ENCODE measurements at places on chromosomes 5 and 9. TPM values are rescaled to one million over a fixed set of nuclear protein-coding genes. Genes with fewer than 3 reads are reported as not detected.

GRCh38 chr5:173050791-173051190, 5.4 kb upstream of the CREBRF start:
- DNase-seq, result no peak
- H3K27ac ChIP-seq, result no peak overlapping the region
- peaks cover 2% of the 10 kb centered on the region for H3K4me1 ChIP-seq
- H3K36me3 ChIP-seq, result no peaks in the 10 kb centered on the region

GRCh38 chr5:136094913-136095641, 37.6 kb upstream of the SMAD5 start:
- no peak for DNase-seq
- H3K4me3 ChIP-seq, result no peak overlapping the region
- no peaks in the 10 kb centered on the region for H3K27me3 ChIP-seq
- no peaks in the 10 kb centered on the region for H3K36me3 ChIP-seq
- no peak overlapping the region for H3K27ac ChIP-seq
- H3K4me1 ChIP-seq, result peaks cover 21% of the 10 kb centered on the region

GRCh38 chr9:1354086-1354485, 303.9 kb downstream of the DMRT2 start:
- H3K27me3 ChIP-seq, result no peaks in the 10 kb centered on the region
- H3K4me1 ChIP-seq, result no peaks in the 10 kb centered on the region
- no peaks in the 10 kb centered on the region for H3K36me3 ChIP-seq
- DNase-seq, result no peak
- no peak overlapping the region for H3K27ac ChIP-seq

GRCh38 chr5:61030163-61030482, 85.1 kb downstream of the NDUFAF2 start:
- H3K4me3 ChIP-seq, result no peak overlapping the region
- H3K27ac ChIP-seq, result no peak overlapping the region
- H3K36me3 ChIP-seq, result no peaks in the 10 kb centered on the region
- H3K27me3 ChIP-seq, result no peaks in the 10 kb centered on the region

DNA sequence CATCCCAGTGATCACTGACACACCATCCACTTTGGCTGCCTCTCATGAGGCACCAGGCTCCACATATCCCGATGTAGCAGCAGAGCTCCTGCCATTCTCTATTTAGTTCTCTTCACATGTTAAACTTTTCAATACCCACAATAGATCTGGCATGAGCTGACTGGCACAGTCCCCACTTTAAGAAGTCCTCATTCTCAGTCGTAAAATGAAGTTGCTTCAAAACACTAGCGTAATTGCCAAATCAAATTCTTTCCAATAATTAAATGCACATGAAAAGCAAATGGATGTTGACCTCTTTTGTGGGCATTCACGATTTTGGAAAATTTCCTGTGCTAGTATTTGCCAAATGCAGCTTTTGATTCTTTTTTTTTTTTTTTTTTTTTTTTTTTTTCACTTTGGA, 32.4 kb downstream of the HAPLN1 start:
- no peaks in the 10 kb centered on the region for H3K36me3 ChIP-seq
- H3K4me1 ChIP-seq, result no peaks in the 10 kb centered on the region

GRCh38 chr9:127089631-127090081, 32.8 kb downstream of the ANGPTL2 start:
- H3K27ac ChIP-seq, result no peak overlapping the region
- H3K4me1 ChIP-seq, result no peaks in the 10 kb centered on the region

GRCh38 chr9:108838017-108838416, 17.8 kb downstream of the ACTL7B start:
- no peak overlapping the region for H3K4me3 ChIP-seq
- H3K27me3 ChIP-seq, result no peaks in the 10 kb centered on the region
- H3K4me1 ChIP-seq, result no peaks in the 10 kb centered on the region
- no peaks in the 10 kb centered on the region for H3K36me3 ChIP-seq

DNA sequence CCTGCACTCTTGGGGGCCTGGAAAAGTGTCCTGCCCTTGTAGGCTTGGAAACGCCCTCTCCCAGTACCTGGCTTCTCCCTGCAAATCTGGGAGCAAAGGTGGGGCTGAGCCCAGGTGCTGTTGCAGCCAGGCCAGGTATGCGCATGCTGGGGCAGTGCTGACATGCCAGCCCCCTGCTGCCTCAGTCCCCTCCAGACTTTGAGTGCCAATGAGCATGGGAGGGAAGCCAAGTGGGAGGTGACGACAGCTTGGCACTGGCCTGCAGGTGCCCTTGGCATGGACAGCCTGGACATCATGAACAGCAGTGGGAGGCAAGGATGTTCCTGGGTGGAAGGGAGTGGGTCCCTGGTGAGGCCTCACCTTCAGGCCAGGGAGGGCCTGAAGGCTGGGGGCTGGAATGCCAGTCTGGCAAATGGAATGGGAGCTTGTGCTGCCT, 1494.4 kb upstream of the NUDT12 start:
- DNase-seq, result no peak
- H3K27me3 ChIP-seq, result no peaks in the 10 kb centered on the region
- no peak overlapping the region for H3K27ac ChIP-seq

GRCh38 chr9:131399972-131400371, 6.1 kb downstream of the PRRC2B start:
- H3K27me3 ChIP-seq, result no peaks in the 10 kb centered on the region
- DNase-seq, result no peak
- H3K36me3 ChIP-seq, result no peaks in the 10 kb centered on the region

- H3K27me3 ChIP-seq, result no peaks in the 10 kb centered on the region
- no peak for DNase-seq
- no peaks in the 10 kb centered on the region for H3K36me3 ChIP-seq
These were observed 14.7 kb upstream of the PALM2AKAP2 start for GRCh38 chr9:109765278-109765677.

- no peaks in the 10 kb centered on the region for H3K36me3 ChIP-seq
- H3K27ac ChIP-seq, result peak overlapping the region; percentile 89
- peaks cover 55% of the 10 kb centered on the region for H3K4me1 ChIP-seq
These were observed 1.1 kb downstream of the ALDH1A1 start for GRCh38 chr9:72951520-72952380.

- H3K36me3 ChIP-seq, result no peaks in the 10 kb centered on the region
- no peaks in the 10 kb centered on the region for H3K4me1 ChIP-seq
- DNase-seq, result no peak
- no peak overlapping the region for H3K27ac ChIP-seq
- H3K27me3 ChIP-seq, result no peaks in the 10 kb centered on the region
These were observed 163.2 kb downstream of the MPDZ start for GRCh38 chr9:13116292-13116691.

GRCh38 chr9:137299938-137300337, 2.1 kb downstream of the NRARP start:
- DNase-seq, result peak; percentile 77
- peaks cover 79% of the 10 kb centered on the region for H3K4me1 ChIP-seq
- no peaks in the 10 kb centered on the region for H3K36me3 ChIP-seq
- no peak overlapping the region for H3K27ac ChIP-seq

- H3K27me3 ChIP-seq, result no peaks in the 10 kb centered on the region
- DNase-seq, result peak; percentile 50
- no peaks in the 10 kb centered on the region for H3K36me3 ChIP-seq
- H3K27ac ChIP-seq, result peak overlapping the region; percentile 80
These were observed 156.2 kb downstream of the RGS3 start for GRCh38 chr9:113619491-113620376.

DNA sequence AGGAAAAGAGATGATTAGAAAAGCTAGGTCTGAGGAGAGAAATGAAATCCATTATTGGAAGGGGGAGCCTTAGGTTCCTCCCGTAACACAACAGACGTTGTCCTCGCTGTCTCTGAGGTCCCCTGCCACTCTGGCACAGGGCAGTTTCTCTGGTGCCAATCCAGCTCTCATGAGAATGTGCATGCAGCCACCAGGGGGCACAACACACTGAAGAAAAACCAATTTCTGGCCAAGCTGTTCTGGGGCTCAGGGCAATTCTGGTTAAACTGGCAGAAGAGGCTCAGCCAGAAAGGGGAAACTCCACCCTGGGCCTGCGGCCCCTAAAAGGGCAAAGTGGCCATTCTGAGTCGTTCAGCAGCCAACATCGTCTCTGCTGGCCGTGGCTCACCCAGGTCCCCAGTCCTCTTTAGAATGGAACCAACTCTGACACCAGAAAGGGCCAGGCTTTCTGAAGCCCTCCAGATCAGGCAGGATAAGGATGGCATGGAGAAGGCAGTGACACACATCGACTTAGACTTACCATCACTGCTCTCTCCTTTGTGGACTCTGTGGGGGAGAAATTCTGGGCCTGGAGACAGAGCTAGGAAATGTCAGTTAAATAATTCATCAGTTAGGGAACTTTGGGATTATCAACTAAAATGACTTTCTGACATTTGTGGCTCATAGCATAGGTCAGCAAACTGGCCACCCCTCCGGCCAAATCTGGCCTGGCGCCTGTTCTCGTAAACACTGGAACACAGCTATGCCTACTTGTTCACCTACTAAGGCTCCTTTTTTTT, 58.5 kb upstream of the GOLPH3 start:
- H3K4me3 ChIP-seq, result no peak overlapping the region
- H3K36me3 ChIP-seq, result no peaks in the 10 kb centered on the region

- H3K27me3 ChIP-seq, result no peaks in the 10 kb centered on the region
- peaks cover 22% of the 10 kb centered on the region for H3K4me1 ChIP-seq
- H3K27ac ChIP-seq, result no peak overlapping the region
- no peak overlapping the region for H3K4me3 ChIP-seq
- no peak for DNase-seq
- no peaks in the 10 kb centered on the region for H3K36me3 ChIP-seq
These were observed 43.4 kb downstream of the PFDN1 start for GRCh38 chr5:140259500-140259899.

DNA sequence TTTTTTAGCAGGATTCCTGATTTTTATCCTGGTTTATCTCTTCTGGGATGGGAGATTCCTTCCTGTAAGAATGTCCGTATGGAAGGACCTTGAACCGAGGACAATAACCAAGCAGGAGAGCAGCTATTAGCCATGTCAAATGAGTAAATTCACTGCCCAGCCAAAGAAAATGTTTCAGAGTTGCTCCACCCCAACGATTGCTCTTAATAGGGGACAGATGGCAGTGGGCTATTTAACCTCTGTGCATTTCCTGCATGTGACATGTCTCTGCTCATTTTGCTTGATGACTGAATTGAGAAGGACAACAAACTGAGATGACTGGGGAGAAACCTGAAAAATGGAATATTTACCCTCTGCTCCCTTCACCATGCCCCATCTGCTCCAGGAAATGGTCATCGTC, 479.9 kb upstream of the ZNF462 start:
- no peak for DNase-seq
- H3K27ac ChIP-seq, result no peak overlapping the region
- no peaks in the 10 kb centered on the region for H3K4me1 ChIP-seq
- H3K36me3 ChIP-seq, result no peaks in the 10 kb centered on the region
- no peaks in the 10 kb centered on the region for H3K27me3 ChIP-seq

DNA sequence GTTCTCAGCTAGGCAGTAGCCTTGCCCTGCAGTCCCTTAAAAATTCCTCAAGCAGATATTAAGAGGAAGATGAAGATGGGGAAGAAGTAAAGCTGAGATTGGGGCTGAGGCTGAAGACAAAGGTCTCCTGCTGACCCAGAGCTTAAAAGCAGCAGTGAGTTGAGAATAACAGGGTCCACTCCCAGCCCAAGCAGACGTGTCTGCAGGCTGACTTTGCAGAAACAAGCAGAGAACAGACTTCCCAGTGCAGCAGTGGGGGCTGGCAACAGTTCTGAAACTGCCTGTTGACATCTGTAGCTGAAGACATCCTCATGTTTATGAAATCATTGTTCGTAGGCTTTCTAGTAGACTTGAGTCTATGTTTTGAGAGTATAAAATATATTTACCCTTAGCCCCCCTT, 1.1 kb downstream of the CTXN3 start:
- H3K27ac ChIP-seq, result no peak overlapping the region
- no peak overlapping the region for H3K4me3 ChIP-seq
- no peaks in the 10 kb centered on the region for H3K27me3 ChIP-seq
- H3K4me1 ChIP-seq, result no peaks in the 10 kb centered on the region

DNA sequence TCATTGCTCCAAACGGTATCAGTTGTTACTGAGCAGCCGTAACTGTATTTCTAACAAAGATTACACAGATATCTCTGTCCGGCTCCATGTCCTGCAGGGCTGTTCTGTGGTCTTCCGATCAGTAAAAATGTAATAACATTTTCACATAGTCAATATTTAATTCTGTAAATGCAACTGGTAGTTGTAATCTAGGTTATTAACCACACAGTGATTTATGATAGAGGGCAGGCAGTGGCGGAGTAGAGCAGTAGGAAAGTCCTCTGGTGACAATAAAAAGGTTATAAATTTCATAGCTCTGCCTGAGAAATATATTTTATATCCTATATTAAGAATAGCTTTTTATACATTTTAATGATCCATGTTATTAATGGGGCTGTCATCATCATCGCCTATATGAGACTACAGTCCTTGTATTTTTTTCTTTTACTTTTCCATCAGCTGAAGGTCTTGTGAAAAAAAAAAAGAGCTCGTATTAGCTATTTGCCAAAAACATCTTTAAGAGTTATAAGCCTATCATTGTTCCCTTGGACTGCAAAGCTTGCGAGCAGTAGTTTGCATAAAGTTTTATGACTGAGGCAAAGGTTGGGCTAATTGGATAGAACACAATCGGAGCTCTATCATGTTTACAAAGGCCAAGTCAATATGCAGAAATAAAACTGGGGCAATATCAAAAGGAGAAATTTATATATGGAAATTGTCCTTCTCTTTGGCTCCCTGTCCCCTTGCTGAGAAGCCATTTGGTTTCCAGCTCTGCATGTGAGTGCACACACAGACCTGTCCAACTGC, 648.0 kb downstream of the IRX1 start:
- H3K4me1 ChIP-seq, result no peaks in the 10 kb centered on the region
- no peaks in the 10 kb centered on the region for H3K36me3 ChIP-seq
- H3K27ac ChIP-seq, result no peak overlapping the region
- H3K4me3 ChIP-seq, result no peak overlapping the region
- DNase-seq, result no peak
- no peaks in the 10 kb centered on the region for H3K27me3 ChIP-seq

- H3K27me3 ChIP-seq, result no peaks in the 10 kb centered on the region
- H3K36me3 ChIP-seq, result no peaks in the 10 kb centered on the region
- H3K4me1 ChIP-seq, result peaks cover 9% of the 10 kb centered on the region
- H3K27ac ChIP-seq, result no peak overlapping the region
- no peak overlapping the region for H3K4me3 ChIP-seq
These were observed 604.8 kb downstream of the BNC2 start for GRCh38 chr9:16265688-16266087.

DNA sequence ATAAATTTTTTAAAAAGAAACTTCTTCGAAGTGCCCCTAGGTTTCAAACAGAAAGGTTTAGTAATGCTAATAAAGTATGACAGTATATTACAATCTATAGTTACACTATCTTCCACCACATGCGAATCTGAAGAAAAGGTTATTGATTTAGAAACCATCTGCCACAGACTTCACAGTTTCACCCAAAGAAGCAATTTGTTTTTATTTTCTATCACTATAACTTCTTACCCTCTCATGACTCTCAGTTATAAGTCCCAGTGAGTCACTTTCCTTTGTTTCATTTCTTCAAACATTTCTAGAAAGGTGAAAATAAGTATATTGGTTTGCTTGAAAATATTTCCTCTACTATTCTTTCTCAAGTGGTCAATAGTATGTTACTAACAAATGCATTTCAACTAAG, 93.6 kb downstream of the MCTP1 start:
- H3K27ac ChIP-seq, result no peak overlapping the region
- H3K4me3 ChIP-seq, result no peak overlapping the region
- DNase-seq, result no peak
- H3K36me3 ChIP-seq, result no peaks in the 10 kb centered on the region
- H3K27me3 ChIP-seq, result no peaks in the 10 kb centered on the region

FOXD4 gene
- total RNA-seq, result 0.99 TPM

ZNF483 gene
- total RNA-seq, result 6.7 TPM

CCL27 gene
- total RNA-seq, result not detected

ORM2 gene
- not detected for total RNA-seq

LOX gene
- 14.0 TPM for total RNA-seq

PKD2L2 gene
- not detected for total RNA-seq

C8G gene
- total RNA-seq, result not detected

RNF180 gene
- 13.2 TPM for total RNA-seq

CCIN gene
- total RNA-seq, result not detected

IL33 gene
- 4.0 TPM for total RNA-seq

LRRC19 gene
- total RNA-seq, result 0.78 TPM

IQGAP2 gene
- total RNA-seq, result 41.2 TPM

SLC6A18 gene
- not detected for total RNA-seq
